ENCODE measurements at places on chromosomes 5 and 9.
A peak's percentile ranks its signal among the peaks of the same experiment; 100 is the strongest.

GRCh38 chr9:72454871-72455491, 66.4 kb upstream of the TMC1 start:
- DNase-seq = no peak

- DNase-seq = no peak
These were observed 6.6 kb downstream of the PLK2 start for GRCh38 chr5:58453306-58453705.

GRCh38 chr5:82351754-82352145, 73.6 kb upstream of the RPS23 start:
- peak; percentile 38 for DNase-seq

DNA sequence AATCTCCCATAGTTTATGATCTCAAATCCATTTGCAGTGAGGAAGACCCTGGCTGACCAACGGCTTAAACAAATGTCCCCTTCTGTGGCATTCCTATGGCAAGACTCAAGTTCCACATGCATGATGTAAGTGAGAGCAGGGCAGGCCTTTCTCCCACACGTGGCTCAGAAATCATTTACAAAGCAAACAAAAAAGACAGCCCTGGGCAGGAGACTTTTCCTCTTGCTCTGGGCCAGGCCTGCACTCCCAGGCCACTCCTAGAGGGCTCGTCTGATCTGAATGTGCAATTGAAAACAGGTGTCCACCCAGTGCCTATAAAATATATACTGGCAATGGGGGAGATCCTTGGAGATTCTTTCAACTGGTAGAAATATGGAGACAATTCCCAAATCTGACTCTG, 123.1 kb downstream of the DMRT2 start:
- no peak for DNase-seq

- no peak for DNase-seq
These were observed 84.8 kb upstream of the NEURL1B start for GRCh38 chr5:172556262-172556661.

- no peak for DNase-seq
These were observed 6.3 kb downstream of the SLC12A7 start for GRCh38 chr5:1105350-1106265.

DNA sequence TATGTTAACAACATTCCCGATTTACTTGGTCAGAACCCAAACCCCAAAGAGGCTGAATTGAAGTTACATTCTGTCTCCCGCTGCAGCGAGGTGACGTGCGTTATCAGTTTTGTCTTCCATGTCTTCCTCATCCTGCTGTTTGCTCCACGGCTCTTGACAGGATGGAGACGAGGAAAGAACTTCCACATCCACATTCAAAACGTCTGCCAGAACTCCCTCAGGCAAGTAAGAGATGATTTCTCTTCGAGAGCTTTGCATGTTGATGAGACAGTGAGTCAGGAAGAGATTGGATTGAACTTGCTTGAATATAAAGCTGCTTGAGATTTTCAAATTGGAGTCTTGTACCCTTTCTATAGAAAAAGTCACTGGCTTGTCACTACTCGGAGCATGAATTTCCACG, 242.6 kb downstream of the AUH start:
- DNase-seq = no peak

GRCh38 chr5:105392122-105392709, 1829.6 kb upstream of the NUDT12 start:
- no peak for DNase-seq

DNA sequence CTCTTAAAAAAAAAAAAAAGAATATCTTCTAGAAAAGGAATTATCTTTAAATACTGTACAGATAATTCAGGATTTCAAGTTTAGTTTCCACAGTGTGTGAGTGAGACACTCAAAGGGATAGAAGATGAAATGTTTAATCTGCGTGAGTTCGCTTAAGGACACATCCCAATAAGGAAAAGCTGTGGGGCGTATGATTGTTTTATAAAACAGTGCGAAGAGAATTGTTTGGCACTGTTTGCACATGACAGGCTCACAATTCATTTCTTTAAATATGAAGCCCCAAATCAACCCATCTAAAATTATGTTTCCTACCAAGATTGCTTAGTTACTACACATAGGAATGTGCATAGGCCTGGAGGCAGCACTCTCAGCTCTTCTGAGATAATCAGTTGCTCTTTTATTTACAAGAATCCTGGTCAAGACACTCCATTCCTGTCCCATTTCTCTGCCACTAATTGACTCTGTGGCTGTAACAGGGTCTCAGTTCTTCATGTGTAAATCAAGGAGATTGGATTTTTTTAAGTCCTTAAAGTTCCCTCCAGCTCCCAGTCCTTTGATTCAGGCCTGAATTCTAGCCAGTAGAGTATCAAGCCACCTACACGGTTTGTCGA, 60.1 kb downstream of the BHMT start:
- no peak for DNase-seq

DNA sequence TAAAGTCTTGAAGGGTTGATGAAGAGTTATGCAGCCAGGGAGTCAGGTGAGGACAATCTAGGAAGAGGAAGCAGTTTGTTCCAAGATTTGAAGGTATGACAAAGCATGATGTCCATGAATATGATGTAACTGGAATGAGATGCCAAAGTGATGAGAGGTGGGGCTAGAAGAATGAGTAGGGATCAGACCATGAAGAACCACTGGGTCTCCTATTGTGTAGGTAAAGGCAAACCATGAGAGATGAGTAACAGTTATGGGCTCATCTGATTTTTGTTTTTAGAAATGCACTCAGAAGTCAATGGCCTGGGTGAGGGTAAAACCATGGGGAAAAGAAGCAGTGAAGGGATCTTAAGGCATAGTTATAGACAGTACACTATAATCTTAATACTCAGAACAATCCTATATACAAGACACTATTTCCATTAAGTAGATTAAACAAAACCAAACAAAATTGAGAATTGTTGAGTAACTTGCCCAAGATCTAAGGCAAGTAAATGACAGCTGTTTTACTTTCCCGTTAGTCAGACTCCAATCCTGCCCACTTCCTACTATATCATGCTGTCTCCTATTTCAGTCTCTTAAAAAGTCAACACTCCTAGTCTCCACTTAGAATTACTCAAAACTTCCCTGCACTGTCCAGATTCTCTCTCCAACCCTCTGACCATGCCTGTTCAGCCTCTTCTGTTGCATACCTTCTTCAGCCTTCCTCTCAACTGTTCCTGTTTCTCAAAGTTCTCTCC, 393.8 kb upstream of the MEF2C start:
- DNase-seq = no peak

DNA sequence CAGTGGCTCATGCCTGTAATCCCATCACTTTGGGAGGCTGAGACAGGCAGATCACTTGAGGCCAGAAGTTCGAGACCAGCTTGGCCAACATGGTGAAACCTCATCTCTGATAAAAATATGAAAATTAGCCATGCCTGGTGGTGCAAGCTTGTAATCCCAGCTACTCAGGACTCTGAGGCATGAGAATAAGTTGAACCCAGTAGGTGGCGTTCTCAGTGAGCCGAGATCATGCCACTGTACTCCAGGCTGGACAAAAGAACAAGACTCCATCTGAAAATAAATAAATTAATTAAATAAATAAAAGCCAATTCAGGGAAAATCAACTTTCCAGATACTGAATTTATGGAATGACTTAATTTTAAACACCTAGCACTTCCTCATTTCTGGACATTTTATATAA, 1722.1 kb downstream of the MAT2B start:
- no peak for DNase-seq

DNA sequence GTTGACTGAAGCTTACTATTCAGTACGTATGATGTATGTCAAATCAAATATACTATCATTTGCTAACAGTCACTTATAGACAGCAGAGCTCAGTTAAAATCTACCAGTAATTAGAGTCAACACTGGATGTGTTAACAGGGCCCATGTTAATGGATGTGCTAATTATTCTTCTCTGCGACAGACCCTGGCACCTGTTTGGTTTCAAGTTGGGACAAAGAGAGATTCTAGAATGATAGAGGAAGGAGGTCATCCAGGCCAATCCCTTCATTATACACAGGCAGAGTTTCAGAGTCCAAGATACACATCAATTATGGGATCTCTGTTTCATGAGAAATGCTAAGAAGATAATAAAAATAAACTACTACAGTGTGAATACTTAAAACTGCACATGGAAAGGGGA, 615.0 kb downstream of the ZNF608 start:
- DNase-seq = no peak

- DNase-seq = no peak
These were observed 428.6 kb upstream of the TLE4 start for GRCh38 chr9:79143211-79143610.

- peak; percentile 41 for DNase-seq
These were observed 4.8 kb downstream of the ATP6V1G1 start for GRCh38 chr9:114592356-114592755.

- DNase-seq = no peak
These were observed 532.4 kb downstream of the DNAH5 start for GRCh38 chr5:13412040-13412595.

GRCh38 chr5:43729846-43730478, 127.0 kb downstream of the NNT start:
- peak; percentile 4 for DNase-seq

GRCh38 chr9:109498195-109499092, at the start of gene PTPN3:
Gene PTPN3, minus strand, starts transcription at chr9:109498307. Its CDS starts 34,873 bp downstream, at chr9:109463434.
- DNase-seq = no peak

GRCh38 chr5:22560147-22560546, 293.0 kb downstream of the CDH12 start:
- DNase-seq = no peak

GRCh38 chr9:89364666-89365531, 46.6 kb downstream of the SECISBP2 start:
- DNase-seq = no peak

GRCh38 chr9:16597136-16597535, 273.3 kb downstream of the BNC2 start:
- no peak for DNase-seq

- no peak for DNase-seq
These were observed 26.2 kb downstream of the IRF1 start for GRCh38 chr5:132464156-132464939.

GRCh38 chr9:138049779-138050471, 172.3 kb downstream of the CACNA1B start:
- DNase-seq = no peak

GRCh38 chr5:150158170-150158949, 2.7 kb upstream of the PDGFRB start:
- no peak for DNase-seq

GRCh38 chr9:75033791-75034473, 5.8 kb upstream of the CARNMT1 start:
- no peak for DNase-seq

DNA sequence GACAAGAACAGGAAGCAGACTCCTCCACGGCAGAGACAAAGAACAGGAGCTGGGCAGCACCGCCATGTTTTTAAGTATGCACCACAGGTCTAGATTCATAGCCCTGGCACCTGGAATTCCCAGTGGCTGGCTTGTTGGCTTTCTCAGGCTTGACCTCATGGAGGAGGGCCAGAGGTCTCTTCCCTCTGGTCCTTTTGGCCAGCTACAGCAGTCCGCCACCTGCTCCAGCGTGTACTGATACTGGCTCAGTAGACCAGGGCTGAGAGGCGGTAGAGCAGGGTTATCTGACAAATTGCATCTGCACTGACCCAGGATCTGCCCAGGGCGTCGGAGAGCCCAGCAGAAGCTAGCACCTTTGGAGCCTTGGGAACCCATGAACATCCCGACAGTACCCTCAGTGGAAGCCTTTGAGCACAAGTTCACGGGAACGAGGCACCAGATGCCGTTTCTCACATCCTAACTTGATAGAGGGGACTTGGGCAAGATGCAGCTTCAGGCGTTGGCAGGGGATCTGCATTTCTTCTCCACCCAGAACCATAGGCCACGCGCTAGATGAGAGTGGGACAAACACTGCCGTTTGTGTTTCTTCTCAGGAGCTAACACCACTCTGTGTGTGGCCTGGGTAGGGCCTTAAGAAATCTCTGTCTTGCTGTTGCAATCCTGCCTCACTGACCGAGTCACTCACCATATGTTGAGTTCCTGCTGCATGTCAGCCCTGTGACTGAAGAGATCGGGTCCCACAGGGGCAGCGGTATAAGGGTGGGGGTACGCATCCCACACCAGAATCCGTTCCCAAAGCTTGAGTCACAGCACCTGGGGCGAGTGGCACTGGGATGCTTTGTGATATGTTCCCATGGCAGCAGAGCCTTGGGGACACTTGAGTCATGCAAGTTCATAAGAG, 90.3 kb upstream of the OTULINL start:
- DNase-seq = no peak

DNA sequence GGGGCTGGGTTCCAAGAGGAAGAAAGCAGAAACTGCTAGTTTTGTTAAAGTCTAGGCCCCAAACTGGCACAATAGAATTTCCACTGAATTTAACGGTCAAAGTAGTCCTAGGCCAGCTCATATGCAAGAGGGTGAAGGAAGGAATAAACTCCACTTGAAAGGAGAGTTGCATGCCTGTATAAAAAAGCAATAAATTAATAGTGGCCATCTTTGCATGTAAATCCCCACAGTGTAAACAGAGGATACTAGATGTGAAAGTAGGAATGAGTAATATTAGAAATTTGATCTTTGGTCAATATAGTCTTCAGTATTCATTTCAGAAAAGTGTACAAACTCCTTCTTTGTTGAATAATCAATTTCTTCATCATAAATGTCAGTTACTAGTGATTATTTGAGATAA, 403.1 kb downstream of the TMEM232 start:
- DNase-seq = no peak

Data from germinal center (tissue), 1 donor.